ENCODE measurements at places on chromosomes 5 and 9. TPM values are rescaled to one million over a fixed set of nuclear protein-coding genes. Genes with fewer than 3 reads are reported as not detected.

The JAKMIP2 gene
- total RNA-seq = 7.6 TPM

The UBQLN1 gene
- 126 TPM for total RNA-seq

The TNPO1 gene
- 89.4 TPM for total RNA-seq

The GFPT2 gene
- not detected for total RNA-seq

The OTULINL gene
- 36.3 TPM for total RNA-seq

The CATSPER3 gene
- total RNA-seq = 0.95 TPM

The GRIA1 gene
- not detected for total RNA-seq

The CA9 gene
- 0.30 TPM for total RNA-seq

The FAM81B gene
- not detected for total RNA-seq

The PTGDS gene
- 6.7 TPM for total RNA-seq

The FOXD4L4 gene
- 0.23 TPM for total RNA-seq

The ARHGEF28 gene
- not detected for total RNA-seq

The RLN2 gene
- total RNA-seq = 1.8 TPM

The SHB gene
- total RNA-seq = 0.61 TPM

The GABBR2 gene
- not detected for total RNA-seq

The GCNT4 gene
- total RNA-seq = 0.39 TPM

The ADAMTS16 gene
- total RNA-seq = not detected

The PDCD1LG2 gene
- 2.5 TPM for total RNA-seq

The CNTNAP3B gene
- not detected for total RNA-seq

The KIAA0825 gene
- 1.1 TPM for total RNA-seq

The CD274 gene
- total RNA-seq = 11.1 TPM

The WWC1 gene
- total RNA-seq = not detected

The INSL4 gene
- not detected for total RNA-seq

The PLCXD3 gene
- total RNA-seq = not detected

The LAMC3 gene
- 0.05 TPM for total RNA-seq

The PCDHB8 gene
- not detected for total RNA-seq

The PTGS1 gene
- 0.43 TPM for total RNA-seq

The SV2C gene
- total RNA-seq = 0.02 TPM

The IL9 gene
- total RNA-seq = not detected

The EGR1 gene
- 7.5 TPM for total RNA-seq

The OLFML2A gene
- not detected for total RNA-seq

The TMEM232 gene
- total RNA-seq = 0.75 TPM

The KIF4B gene
- total RNA-seq = not detected

The CCDC152 gene
- total RNA-seq = 6.3 TPM

The GLIPR2 gene
- 66.3 TPM for total RNA-seq

The ENTPD8 gene
- total RNA-seq = not detected

The ADAM19 gene
- 314 TPM for total RNA-seq

Data from T-helper 2 cell treated with Interferon-gamma antibody and Interleukin-4, amounts not matched to agents 100 ng/mL and 5 ng/mL, for 36 hours (primary cell).